ENCODE measurements at places on chromosomes 16 and 17. TPM values are rescaled to one million over a fixed set of nuclear protein-coding genes. Genes with fewer than 3 reads are reported as not detected.

The CCL4L2 gene
- not detected for total RNA-seq

The CTRB2 gene
- not detected for total RNA-seq

The FBXL16 gene
- 0.12 TPM for total RNA-seq

The TAC4 gene
- 2.7 TPM for total RNA-seq

The P2RX1 gene
- total RNA-seq: 0.31 TPM
